ENCODE measurements at places on chromosomes 13 and 19.

GRCh38 chr19:28972058-28972852, 240.7 kb downstream of the UQCRFS1 start:
- no peak for DNase-seq

DNA sequence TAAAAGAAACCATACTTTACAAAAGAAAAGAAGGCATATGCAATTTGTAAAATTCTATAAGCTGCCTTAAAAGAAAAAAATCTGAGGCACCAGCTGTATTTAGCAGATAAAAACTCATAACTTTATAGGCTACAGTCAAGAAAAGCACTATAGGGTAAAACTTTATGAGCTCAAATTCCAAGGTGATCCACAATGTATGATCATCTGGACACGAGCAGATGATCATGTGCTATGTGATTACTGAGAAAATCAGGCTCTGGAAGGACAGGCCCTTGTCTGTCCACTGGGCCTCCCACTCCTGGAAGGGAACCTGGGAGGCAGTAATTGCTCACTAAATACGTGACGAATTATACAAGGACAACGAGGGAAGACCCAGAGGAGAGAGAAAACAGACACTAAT, 7.3 kb downstream of the GRTP1 start:
- DNase-seq, result no peak

- no peak for DNase-seq
These were observed 82.2 kb downstream of the SLC7A1 start for GRCh38 chr13:29513002-29513980.

DNA sequence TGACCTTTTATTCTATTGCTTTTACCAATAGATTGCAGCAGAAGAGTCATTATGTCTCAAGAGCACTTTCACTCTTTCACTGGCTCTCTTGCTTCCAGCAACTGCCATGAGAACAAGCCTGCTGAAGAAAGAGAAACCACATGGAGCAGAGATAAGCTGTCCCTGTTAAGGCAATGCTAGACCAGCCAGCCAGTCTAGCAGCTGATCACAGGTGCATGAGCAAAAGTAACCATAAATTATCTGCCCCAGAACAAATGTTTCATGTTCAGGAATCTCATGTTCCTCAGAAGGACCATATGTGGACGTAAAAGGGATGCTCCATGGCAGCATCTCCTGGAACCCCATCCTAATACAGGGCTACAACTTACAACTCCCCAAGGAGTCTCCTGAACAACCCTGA, 20.4 kb upstream of the DCLK1 start:
- DNase-seq, result no peak

GRCh38 chr13:44543369-44543768, 32.8 kb downstream of the TSC22D1 start:
- DNase-seq, result no peak

DNA sequence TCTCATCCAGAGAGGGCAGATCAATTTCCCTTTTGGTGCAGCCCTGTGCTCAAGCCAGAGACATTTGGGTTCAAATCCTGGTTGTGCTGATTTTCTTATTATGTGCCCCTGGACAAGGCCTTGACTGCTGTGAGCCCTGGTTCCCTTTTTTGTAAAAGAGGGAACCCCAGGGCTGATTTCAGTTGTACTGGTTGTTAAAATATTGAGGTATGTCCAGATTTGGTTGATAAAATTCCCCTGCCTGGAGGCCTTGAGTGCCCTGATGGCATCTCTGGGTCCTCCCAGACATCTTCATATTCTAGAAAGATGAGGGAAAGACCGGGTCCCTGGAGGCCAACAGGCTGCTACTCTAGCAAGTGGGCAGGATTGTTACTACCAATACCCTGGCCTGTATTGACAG, 14.4 kb upstream of the PLAUR start:
- DNase-seq, result no peak
